Activated CD4-positive, CD25-positive, alpha-beta regulatory T cell (primary cell): ENCODE measurements at places on chromosomes 5 and 9.

DNA sequence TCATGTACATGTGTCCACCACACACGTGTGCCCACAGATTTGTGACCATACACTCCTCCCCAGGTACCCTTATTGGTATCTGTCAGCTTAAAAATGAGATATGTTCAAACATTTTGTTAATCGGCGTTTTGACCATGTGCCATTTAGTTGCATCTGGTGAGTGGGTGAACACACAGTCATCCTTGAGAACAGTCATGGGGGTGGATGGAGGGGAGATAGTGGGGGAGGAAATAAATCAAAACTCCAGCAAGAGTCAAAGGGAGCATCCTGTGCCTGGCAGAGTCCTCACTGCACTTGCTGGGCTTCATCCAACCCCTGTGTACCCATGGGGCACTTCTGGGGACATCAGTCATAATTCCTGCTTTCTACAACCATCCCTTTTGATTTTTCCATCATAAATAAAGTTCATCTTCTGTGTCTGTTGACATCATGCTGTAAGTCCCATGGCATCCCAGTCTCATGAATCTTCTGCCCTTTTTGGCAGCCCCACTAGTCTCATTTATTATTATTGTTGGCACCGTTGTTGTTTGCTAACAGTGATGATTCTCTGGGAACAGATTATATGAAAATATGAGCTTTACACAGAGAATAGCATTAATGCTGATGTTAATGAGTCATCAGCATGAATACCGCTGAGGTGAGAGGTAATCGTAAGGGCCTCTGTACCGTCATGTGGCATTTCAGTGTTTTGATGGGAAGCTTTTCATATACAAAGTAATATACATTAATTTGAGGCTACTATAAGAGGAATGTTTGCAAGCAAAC is 24.4 kb upstream of the CLK4 start:
- no peak for DNase-seq

GRCh38 chr5:179439181-179439985 is 94.1 kb upstream of the ADAMTS2 start:
- no peak for DNase-seq

DNA sequence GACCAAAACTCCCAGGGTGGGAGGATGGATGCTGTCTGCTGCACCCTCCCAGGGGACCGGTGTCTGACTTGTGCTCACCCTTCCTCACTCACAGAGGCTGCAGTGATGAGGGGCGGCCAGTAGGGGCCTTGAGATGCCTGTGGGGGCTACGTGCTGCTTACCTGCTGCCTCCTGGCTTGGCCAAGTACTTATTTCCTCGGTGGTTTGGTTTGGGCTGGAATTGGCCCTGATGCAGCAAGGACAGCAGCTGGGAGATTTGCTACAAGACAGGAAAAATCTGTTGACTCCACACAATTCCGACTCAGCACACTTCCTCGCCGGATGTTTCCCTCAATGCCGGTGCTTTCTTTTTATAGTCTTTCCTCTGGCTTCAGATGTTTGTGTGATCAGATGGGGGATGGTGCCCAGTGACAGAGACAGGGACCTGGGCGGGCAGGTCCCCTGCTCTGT is 6.6 kb downstream of the PCDH12 start:
- DNase-seq, result no peak

DNA sequence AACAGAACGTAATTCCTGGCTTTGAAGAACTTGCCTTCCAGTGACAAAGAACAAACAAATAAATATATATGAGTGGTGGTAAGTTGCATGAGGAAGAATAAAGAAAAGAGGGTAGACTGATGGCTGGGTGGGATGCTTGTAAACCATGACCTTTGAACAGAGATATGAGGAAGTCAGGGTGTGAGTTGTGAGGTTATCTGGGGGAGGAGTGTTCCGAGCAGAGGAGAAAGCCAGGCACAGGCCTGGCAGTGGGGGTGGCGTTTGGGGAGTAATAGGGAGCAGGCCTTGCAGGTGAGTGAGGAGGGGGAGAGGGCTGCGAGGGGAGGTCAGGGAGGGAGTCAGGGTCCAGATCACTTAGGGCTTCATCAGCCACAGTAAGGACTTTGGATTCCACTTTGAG is 213.4 kb downstream of the PTTG1 start:
- no peak for DNase-seq

DNA sequence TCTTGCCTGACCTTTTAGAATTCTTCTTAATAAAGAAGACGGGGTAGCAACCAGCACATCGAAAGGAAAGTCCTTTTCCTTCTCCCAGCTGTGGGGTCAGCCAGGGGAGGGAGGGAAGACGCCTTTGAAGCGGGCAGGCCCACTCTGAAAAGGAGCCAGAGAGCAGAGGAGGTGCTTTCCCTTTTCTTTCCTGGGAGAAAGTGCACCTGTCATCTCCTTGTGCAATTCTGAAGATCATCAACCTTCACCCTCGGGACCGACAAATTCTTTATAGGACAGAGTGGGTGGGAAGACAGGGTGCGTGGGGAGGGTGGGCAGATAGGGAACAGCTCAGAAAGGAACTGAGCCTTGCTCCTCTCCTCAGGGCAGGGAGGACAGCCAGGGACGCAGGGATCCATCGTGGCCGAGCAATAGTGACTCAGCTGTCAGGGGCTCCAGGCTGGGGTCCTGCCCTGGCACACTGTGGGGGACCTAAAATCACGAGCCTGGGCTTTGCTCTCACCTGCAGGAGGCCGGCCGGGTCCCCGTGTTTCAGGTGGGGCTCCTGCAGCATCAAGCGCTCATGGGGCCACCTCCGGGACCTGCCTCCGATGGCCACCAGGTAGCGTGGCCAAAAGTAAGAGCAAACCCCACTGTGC is 141.0 kb downstream of the OLFM1 start:
- no peak for DNase-seq

DNA sequence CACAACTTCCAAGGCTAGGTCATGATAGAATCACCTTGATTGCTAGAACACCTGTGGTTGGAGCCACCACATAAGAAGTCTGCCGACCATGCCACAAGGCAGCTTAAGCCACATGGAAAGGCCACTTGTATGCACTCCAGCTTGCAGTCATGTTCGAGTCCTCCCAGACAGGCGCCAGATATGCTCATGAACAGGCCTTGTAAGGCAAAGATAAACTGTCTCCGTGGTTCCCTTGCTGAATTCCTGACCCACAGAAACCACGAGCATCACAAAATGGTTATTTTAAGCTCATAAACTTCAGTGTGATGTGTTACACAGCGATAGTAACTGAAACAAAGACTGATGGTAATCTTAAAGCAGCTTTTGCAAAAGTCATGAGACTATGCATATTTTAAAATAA is 188.4 kb upstream of the DAPK1 start:
- no peak for DNase-seq

DNA sequence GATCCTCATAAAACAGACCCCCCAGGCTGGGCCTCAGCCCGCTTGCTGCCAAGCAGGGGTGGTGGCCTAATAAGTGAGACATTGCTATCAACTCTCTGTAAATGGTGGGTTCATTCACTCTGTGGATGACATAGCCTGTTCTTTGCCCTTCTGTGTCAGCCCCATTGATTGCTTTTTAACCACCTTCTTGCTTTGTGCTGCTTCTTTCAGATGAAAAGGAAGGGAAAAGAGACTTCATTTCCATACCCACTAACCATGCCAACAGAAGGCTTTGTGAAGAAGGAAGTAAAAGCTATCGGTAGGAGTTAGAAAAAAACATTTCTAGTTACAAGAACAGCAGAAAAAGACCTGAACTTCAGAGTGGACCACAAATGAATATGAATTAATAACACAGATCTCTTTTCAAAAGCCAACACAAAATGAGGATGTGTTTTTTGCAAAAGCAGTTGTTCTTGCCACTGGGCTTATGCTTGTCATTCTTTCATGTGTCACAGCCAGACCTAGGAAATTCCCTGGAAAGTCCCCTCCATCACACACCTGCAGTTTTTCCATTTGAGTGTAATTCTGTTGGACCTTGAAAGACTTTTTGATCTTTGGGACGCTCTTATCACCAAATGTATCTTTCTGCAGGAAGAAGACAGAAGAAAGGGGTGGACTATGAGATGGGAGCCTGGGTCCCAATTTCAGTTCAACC is 507.7 kb downstream of the CCDC171 start:
- DNase-seq, result no peak

GRCh38 chr9:121692606-121693387 is 41.4 kb downstream of the DAB2IP start:
- no peak for DNase-seq

DNA sequence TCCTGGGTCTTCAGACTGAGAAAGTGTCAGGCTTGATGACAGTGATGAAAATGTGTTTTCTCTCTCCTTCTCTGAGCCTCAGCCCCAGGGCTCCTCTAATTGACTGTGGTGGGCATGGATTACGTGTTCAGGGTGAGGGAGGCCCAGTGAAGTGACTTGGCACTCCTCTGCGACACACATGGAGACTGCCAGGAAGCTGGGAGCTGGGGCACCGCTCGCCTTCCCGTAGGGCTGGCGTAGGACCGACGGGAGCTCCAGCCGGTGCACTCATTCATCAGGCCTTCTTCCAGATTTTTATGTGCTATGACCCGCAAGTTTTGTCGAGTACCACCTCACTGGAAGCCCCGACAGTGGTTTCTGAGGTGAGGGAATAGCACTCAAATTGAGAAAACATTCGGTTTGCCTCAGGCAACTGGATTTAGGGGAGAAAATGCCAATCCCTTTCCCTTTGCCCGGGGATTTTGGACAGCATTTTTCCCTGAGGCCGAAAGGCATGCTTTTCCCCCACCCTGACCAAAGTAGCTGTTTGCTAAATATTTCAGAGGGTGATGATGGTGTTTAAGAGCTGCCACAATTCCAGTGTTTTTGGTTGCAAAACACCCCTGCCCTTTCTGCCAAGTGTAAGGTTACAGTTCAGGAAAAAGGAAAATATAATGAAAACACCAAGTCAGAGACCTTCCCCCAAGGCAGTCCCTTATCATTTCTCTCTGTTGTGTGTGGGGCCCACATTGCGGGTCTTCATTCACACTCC is 83.7 kb downstream of the PCSK5 start:
- DNase-seq, result no peak

DNA sequence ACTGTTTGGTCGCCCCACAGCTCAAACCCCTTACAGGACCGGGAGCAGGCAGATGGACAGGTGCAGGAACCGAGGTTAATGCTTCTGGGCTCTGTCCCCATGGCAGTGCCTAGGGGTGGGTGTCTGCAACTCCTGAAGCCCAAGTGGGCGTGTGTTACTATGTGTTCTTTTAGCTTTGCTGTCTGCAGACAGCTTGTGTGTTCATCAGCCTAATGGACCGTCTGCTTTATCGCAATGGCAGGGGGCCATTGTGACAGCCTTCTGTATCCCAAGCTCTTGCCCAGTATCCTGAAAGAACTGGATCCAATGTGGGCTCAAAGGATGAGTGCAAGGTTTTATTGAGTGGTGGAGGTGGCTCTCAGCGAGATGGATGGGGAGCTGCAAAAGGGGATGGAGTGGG is 266.7 kb downstream of the CSNK1G3 start:
- no peak for DNase-seq

- no peak for DNase-seq
These were observed 3.6 kb downstream of the CCNG1 start for GRCh38 chr5:163440954-163441353.

GRCh38 chr5:173745557-173745956 is 129.1 kb upstream of the BOD1 start:
- DNase-seq, result no peak

- DNase-seq, result no peak
These were observed 343.0 kb downstream of the RAB3C start for GRCh38 chr5:58925627-58926540.

DNA sequence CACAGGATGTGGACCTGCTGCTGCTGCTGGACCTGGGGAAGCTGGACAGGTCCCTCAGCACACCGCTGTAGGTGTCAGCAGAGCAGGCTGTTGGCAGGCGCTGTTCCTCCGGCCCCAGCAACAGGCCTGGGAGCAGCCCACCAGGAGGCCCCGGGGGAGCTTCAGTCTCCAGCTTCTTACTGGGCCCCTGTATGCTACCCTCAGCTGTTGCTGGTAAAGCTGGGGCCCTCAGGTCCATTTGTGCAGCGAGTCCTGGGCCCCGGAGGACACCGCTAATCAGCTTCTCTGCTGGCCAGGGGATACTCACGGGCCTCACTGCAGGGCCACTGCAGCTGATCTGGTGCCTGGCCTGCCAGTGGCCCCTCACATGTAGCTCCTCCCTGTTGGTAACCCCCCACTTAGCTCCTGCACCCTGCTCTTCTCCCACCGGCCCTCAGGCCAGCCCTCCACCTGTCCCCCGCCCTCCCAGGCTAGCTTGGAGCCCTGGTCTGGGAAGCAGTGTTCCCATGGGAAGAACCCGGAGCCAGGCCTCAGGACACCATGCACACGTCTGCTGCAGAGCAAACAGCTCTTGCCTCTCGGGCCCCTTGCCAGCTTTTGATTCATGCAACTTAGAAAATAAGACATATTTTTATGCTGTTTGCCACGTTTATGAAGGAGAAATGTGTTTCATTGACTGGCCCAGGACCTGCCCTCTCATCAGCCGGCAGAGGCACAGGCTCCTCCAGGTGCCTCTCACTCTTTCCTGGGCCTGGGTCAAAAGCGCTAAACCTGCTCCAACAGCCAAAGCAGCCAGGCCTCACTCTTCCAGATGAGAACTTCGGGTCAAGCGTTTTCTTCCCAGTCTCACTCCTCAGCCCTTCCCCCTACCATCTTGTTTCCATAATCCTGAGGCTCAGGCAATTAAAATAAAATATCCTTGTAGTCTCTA is 61.0 kb upstream of the ADAMTS2 start:
- DNase-seq, result no peak
